ENCODE measurements at places on chromosomes 7 and 10.

DNA sequence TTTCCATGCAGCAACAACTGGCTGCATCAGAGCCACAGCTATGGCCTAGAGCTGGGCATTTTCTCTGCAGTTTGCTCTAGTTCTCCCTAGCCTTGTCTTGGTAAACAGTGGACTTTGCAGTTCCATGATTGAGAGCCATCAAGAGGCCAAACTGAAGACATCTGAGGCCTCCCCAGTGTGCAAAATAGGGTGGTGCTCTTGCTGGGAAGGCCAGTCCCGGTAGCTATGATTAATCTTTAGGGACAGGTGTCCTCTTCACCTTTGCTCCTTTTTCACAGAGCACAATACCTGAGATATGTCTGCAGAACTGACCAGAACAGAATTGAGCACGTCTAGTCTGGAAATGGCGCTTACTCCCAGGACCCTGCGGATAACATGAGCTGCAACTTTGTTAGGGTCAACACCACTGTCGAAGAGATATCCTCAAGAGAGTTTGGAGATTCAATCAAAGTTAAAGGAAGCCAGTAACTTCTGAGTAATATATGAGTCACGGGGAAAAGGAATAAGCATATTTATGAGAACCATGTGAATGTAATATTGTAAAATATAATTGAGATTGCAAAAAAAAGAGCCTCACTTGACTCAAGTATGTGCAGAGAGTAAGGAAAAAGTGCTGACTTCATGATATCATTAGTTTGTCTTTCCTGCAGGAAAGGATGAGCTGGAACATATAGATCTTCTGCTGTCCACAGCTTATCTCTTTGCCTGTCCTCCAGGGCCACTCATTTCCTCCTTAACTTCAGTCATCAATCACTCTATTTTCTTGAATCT, 76.7 kb downstream of the ANK3 start:
- no peak for DNase-seq

DNA sequence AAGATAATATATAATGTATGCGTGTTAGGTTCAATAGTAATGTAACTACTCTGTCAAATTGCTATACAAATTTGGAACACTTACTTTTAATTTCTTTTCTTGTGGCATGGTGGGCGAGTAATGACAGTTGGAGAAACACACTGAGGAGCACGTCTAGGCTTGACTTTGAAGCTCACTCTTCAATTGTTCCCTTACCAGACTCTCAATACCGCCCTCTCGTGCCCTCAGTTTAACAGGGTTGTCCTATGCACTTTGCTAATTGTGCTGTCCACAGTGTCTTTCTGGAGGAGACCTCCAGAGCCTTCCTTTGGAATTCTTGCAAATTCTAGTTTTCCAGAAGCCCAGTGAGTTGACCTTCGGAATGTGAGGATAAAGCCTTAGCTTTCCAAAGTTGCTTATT, 107.2 kb upstream of the RELN start:
- DNase-seq = no peak

DNA sequence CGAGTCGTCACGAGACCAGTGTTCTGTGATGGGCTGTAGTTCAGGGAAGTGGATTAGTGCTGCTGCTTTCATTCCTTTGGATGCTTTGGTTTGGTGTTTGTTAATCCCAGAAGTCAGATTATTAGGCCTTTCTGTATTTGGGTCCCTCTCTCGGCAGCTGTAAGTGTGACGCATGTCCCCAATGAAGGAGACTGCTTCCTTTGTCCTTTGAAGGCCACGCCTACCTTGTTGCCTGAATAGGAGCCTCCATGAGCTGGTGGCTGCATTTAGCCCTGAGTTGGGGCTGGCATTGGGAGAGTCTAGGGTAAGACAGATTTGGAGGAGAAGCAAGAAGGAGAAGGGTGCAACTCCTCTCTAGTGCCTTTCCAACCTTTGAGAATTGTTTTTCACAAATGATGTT, 34.5 kb downstream of the DOCK1 start:
- no peak for DNase-seq

- no peak for DNase-seq
Observed at GRCh38 chr7:2404714-2405119, 1.3 kb downstream of the CHST12 start.

DNA sequence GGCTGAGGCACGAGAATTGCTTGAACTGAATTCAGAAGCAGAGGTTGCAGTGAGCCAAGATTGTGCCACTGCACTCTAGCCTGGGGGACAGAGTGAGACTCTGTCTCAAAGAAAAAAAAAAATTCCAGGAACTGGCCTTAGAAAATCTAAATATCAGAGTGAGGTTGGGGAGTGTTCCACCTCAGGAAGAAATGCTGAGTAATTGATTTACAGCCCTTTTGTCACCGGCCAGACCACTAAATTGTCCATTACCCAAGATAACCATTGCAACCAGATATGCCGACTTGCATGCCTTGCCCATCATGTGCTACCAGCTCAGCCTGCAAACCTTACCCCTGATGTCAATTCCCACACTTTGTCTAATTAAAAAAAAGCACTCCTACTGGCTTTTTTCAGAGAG, 42.4 kb downstream of the CRCP start:
- DNase-seq = no peak

DNA sequence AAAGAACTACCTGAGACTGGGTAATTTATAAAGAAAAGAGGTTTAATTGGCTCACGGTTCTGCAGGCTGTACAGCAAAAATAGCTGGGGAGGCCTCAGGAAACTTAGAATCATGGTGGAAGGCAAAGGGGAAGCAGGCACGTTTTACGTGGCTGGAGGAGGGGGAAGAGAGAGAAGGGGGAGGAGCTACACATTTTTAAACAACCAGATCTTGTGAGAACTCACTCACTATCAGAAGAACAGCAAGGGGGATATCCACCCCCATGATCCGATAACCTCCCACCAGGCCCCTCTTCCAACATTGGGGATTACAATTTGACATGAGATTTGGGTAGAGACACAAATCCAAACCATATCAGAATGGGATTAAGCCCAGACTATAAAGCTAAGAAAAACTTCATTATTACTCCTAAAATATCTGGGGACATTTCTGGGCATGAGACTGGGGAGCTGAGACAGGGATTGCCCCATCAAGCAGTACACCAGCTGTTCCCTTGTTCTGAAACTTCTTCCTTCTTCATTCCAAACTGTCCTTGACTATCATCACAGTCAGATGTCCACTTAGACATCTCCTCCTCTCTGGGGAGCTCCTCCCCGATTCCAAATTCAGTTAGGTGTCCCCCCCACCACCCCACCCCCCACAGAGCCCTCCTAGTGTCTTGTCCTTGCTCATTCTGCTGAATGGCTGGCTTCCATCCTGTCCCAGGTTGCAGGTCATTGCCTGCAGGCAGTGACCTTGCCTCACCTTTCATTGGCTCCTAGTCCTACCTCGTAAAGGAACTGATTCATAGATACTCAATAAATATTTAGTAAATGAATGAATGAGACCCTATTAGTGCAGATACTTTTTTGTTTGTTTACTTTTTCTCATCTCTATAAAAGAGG, 132.6 kb downstream of the EVX1 start:
- DNase-seq = no peak

DNA sequence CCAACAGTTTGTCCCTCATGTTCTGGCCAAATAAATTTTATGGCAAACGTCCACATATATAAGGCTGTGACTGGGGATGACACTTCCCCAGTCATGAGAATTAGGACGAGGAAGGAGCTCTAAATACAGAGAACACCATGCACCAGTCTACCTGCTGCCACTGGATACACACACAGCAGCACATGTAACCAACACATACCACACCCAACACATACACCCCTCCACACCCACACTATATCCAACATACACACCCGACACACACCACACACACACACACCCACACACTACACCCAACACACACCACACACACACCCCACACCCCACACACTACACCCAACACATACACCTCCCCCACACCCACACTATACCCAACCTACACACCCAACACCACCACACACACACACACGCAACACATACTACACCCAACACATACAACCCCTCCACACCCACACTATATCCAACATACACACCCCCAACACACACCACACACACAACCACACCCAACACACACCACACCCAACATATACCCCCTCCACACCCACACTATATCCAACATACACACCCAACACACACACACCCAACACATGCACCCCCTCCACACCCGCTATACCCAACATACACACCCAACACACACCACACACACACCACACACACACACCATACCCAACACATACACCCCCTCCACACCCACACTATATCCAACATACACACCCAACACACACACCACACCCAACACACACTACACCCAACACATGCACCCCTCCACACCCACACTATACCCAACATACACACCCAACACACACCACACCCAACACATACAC, 74.1 kb downstream of the HIPK2 start:
- no peak for DNase-seq

GRCh38 chr7:158022601-158023000, 565.0 kb downstream of the PTPRN2 start:
- DNase-seq = no peak

GRCh38 chr7:105493196-105493922, 28.7 kb downstream of the PUS7 start:
- DNase-seq = no peak

DNA sequence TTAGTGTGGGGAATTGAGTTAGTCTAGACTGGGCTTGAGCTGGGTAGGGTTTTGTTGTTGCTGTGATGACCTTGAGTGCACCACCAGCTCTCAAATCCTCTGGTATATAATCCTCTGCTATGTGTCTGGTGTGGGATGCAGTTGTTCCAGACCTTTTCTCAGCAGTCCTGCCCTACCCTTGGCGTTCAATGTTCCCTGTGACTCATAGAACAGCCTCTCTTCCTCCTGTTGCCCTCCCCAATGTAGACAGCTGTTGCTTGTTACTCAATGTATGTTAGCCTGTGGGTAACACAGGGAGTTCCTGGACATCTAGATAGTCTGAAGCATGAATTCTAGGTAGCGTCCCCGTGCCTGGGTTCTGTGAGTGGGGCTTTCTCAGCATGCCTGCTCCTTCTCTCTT, 19.8 kb downstream of the ACBD7 start:
- DNase-seq = no peak

GRCh38 chr7:44116087-44116788, 7.1 kb downstream of the POLD2 start:
- DNase-seq = no peak

DNA sequence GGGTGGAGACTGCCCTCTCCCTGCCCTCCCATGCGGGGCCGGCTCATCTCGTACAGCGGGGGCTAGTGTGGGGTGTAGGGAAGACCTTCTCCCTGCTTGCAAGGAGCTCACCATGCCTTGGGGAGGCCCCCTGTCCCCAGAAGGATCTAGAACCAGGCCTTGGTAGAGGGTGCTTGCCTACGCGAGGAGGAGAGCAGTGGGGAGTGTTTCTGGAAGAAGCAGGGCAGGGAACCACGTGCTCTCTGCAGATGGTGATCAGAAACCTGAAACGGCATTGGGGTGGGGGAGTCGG, 2.7 kb downstream of the MAFK start:
- no peak for DNase-seq

GRCh38 chr7:151539088-151539671, 19.5 kb upstream of the RHEB start:
- no peak for DNase-seq

GRCh38 chr10:124285587-124286527, 132.9 kb downstream of the OAT start:
- DNase-seq = no peak

- no peak for DNase-seq
Observed at GRCh38 chr7:147145194-147145593, 1028.6 kb downstream of the CNTNAP2 start.

GRCh38 chr10:93535293-93535692, 31.2 kb upstream of the FFAR4 start:
- DNase-seq = no peak

- DNase-seq = no peak
Observed at GRCh38 chr10:126744571-126744970, 74.1 kb upstream of the C10orf90 start.

GRCh38 chr7:130667593-130668257, 823 bp downstream of the COPG2 start:
- DNase-seq = no peak

DNA sequence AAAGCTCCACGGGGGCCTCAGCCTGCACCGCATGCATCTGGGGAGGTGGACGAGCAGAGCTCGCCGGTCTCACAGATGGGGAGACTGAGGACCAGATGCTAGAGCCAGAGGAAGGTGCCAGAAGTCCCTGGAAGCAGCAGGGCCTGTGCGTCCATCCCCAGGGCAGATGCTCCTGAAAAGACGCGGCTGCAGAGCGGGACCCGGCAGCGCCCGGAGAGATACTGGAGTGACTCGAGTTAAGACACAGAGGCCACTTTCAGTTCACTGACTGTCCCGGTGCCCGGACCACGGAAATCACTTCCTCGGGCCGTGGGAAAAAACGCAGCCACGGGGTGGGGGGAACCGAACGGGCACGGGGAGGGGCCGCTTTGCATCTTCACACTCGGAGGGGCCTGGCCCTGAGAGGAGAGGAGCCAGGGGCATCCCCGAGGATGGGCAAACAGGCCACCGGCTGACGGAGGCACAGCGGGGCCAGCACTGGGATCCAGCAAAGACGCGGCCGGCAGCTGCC, 85.4 kb downstream of the FOXL3 start:
- no peak for DNase-seq

DNA sequence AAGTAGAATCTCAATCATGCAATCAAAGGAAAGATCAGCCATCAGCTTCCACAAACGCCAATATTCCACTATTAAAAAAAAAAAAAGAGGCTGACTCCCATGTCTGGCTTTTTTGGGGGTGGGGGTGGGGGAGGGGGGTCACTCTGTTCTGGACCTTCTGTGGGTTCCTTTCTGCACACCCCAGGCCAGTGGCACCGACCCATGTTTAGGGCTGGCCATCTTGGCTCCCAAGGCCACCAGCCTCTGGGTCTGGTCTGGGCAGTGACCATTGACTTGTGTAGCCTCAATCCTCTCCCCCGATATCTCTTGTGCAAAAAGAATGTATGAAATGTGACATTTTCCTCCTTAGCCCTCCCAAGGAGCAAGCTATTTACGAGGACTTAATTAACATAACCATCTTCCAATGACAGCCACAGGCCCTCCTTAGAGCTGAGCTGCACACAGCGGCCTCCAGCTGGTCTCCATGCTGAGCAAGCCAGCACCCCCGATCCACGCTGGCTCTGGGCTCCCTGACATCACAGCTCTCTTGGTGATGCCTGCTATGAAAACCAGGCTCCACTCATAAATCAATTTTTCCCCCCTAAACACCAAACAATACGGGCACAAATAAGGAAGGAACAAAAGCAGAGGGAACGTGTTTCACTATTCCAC, 100.1 kb downstream of the ZRANB1 start:
- no peak for DNase-seq

DNA sequence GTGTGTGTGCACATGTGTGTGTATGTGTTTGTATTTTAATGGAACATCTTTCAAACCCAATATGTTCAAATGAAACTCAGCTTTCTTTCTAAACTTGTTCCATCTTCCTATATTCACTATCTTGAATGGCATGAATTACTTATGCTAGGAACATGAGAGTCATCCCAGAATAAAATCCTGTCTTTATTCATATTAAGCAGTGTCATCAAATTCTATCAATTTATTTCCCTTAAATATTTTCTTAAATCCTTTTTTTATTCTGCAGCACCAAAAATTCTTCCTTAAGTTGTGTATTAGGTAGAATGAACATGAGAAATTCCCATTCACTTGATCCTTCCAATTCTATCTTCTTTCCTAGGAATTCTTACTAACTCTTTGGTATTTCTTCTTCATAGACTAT, 146.6 kb upstream of the PCDH15 start:
- no peak for DNase-seq

Data from T-cell (primary cell).